ENCODE measurements at places on chromosomes 7 and 10.

GRCh38 chr7:140745266-140746058 is 49.0 kb downstream of the NDUFB2 start:
- DNase-seq: no peak

DNA sequence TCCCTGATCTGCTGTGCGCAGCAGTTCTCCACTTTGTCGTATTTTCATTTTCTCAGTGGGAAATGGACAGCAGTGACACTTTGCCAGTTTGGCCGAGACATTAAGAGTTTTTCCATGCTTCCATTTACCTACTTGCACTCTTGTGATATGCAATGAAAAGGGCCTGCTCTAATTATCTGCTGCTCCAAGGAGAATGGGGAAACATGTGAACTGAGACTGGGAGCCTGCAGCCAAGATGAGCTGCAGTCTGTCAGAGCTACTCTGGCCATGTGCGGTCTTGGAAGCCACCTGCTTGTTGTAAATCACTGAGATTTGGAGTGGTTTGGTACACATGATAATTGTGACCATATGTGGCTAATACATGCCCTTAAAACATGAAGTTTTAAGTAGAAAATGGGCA is 586.6 kb upstream of the POT1 start:
- no peak for DNase-seq

DNA sequence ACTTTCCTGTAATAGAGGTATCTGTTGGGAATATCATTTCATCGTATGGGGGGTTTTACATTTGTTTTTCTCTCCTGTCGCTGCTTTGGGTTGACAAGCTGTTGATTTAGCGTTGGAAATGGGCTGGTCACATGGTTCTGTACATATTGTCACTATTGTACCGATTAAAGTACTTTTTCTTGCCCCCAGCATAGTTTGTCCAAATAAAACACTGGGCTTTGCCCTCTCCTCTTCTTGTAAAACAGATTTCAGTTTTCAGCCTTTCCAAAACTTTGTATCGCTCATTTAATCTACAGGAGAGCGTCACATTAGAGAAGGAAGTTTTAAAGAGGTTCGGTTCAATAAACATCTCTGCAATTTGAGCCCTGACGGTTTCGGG is 4.0 kb downstream of the BMI1 start:
- DNase-seq: no peak

DNA sequence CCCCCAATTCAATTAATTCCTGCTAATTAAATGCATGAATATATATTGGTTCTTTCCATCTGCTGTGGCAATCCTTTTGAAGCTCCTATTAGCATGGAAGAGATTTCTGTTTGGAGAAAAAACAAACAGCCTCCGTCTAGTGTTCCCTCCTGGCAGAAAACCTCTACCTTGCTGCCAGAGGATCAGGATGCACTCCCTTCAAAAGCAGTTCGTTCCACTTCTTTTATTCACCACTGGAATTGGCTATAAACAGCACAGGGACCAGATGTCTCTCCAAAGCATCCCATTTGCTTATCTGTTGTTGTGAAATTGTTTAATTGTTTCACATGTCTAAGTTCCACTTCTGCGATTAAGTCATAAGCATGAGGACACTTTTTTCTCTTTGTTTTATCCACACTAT is 77.8 kb upstream of the PTN start:
- no peak for DNase-seq

DNA sequence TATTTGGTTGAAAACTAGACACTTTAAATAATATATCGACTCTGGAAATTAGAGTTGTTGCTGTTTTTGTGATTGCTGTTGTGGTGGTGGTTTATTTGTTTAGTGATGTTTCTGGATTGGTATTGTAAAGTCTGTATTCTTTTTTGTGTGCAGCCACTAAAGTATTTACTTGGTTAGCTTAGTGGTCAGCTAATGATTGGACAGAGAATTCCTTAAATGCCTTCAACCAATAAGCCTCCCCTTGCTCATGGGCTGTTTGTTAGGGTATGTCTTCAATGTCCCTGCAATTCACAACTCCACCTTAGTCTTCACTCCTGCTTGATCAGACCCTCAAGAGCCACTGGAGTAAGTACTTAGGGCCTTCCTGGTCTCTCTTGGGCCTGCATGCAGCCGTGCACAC is 71.0 kb downstream of the PAXIP1 start:
- DNase-seq: no peak

- no peak for DNase-seq
Observed at GRCh38 chr10:133420579-133420978, 3.8 kb downstream of the SPRN start.

DNA sequence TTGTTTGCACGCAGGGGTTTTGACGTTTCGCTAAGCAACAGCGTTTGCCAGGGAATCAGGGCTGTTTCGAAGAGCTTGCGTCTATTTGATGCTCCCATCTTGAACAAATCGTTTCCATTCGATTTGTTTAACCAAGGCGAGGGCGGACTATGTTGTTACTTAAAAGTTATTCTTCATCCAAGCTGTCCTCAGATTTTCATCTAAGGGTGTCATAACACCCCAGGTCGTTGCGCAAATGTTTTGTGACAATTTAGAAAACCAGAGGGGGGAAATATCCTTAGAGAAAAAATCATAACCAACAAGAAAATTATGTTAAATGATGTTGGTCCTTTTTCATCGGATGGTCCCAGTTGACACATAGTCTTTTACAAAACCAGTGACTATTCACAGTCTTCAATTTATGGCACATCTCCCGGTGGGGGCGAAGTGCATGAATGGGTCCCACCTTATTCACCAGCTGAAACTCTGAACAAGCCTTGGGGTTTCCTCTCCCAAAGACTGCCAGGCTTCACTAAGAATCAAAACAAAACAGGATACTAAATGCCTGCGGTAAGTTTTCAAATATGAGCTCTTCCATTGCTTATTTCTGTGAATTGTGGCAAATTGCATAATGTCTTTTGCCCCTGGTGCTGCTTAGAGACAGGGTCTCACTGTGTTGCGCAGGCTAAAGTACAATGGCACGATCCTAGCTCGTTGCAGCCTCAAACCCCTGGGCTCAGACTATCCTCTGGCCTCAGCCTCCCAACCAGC is 109.9 kb downstream of the REEP3 start:
- no peak for DNase-seq

- no peak for DNase-seq
Observed at GRCh38 chr7:84274029-84274638, 79.5 kb upstream of the SEMA3A start.
